Vagina (tissue), 2 donors: ENCODE measurements at places on chromosomes 1 and 21. TPM values are rescaled to one million over a fixed set of nuclear protein-coding genes. Genes with fewer than 3 reads are reported as not detected.
A peak's percentile ranks its signal among the peaks of the same experiment; 100 is the strongest.

- no peak overlapping the region for H3K27ac ChIP-seq
- no peak overlapping the region for H3K4me3 ChIP-seq
- no peaks in the 10 kb centered on the region for H3K36me3 ChIP-seq
- no peaks in the 10 kb centered on the region for H3K4me1 ChIP-seq
- DNase-seq: no peak
- no peaks in the 10 kb centered on the region for H3K27me3 ChIP-seq
Measured at GRCh38 chr1:58156124-58156468, 390.4 kb downstream of the OMA1 start.

DNA sequence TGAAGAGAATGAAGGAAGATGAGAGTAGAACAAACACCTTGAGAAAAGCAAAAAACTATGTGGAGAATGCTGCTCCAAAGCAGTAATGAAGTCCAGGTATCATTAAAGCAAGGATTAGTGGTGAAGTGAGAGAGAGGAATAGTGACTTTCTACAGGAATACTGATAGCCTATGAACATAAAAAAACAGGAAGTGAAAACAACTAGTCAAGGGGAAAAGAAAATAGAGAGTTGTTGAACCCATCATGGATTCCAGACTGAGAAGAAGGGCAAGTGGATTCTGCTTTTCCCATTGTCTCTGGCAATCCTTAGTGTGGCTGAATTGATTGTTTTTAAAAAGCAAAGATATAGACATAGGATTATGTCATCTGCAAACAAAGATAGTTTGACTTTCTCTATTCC, 119.9 kb upstream of the LHX8 start:
- no peaks in the 10 kb centered on the region for H3K4me1 ChIP-seq
- H3K27me3 ChIP-seq: no peaks in the 10 kb centered on the region
- no peak overlapping the region for H3K27ac ChIP-seq
- no peak overlapping the region for H3K4me3 ChIP-seq
- H3K36me3 ChIP-seq: no peaks in the 10 kb centered on the region

The TENT5C gene
- total RNA-seq: 4.2 TPM

DNA sequence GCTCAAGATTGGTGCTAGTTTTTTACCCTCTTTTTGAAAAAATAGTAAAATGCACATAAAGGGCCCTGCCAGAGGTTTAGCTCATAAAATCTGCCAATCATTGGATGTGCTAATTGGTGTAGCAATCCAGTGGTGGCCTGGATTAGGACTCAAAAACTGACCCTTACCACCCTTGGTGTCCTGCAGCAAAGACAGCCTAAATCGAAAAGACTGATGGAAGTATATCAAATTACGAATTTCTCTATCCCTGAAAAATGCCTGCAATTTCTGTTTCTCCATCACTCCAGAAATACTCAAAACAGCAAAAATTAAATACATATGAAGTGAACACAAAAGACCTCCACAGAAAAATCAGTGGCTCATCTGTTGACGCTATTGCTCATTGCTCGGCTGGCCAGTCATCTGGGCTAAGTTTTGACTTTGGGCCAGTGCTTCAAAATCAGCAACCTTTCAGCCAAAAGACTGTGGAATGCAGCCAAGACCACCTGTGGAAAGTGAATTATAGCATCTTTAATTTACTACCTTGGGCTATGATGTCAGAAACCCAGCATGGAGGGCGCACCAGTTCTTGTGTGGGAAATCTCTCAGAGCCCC, 30.0 kb downstream of the WLS start:
- no peak overlapping the region for H3K27ac ChIP-seq
- H3K4me1 ChIP-seq: peaks cover 63% of the 10 kb centered on the region
- no peaks in the 10 kb centered on the region for H3K36me3 ChIP-seq
- no peaks in the 10 kb centered on the region for H3K27me3 ChIP-seq

DNA sequence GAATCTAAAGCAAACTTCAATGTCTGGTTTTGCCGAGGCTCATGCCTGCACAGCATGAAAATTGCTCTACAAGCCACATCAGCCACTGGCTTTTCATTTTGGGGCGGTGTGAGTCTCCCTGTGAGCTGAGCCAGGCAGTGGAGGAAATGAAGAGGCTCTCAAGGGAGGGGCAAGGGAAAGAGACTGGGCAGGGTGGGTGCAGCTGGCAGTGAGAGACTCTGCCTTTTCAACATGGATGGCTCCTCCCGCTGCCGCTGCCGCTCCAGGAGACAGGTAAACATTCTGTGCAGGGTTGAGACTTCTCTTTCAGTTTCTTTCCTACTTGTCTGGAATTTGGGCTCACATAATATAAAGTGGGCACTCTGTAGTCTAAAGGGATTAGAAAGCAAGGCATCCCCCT, 11.3 kb upstream of the CTSE start:
- H3K36me3 ChIP-seq: no peaks in the 10 kb centered on the region
- no peak overlapping the region for H3K4me3 ChIP-seq
- peaks cover 20% of the 10 kb centered on the region for H3K4me1 ChIP-seq
- no peaks in the 10 kb centered on the region for H3K27me3 ChIP-seq

- H3K36me3 ChIP-seq: no peaks in the 10 kb centered on the region
- H3K4me1 ChIP-seq: no peaks in the 10 kb centered on the region
- no peak overlapping the region for H3K4me3 ChIP-seq
- H3K27ac ChIP-seq: no peak overlapping the region
Measured at GRCh38 chr1:157751283-157751682, 25.6 kb downstream of the FCRL2 start.

The EXTL1 gene
- 0.74 TPM for total RNA-seq

DNA sequence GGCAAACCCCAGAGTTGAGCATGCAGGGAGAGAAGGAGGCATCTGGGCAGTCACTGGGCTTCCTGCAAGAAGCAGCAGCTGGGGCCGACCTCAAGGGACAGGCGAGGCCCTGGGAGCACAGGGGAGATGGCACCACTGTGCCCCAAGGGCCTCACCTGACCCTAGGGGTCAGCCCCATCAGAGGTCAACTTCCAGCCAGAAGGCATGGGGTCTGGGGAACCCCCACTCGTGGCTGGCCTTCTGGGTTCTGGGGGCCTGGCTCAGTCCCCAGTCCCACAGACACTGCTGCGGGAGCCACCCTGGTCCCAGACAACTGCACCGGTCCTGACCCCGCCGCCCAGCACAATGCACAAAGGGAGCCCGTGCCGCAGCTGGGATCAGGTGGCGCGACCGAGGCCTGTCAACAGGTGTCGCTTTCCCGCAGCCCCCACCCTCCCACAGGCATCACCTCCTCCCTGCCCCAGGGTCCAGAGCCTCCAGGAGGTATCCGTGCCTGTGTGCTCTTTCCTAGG, 6.2 kb downstream of the WNT9A start:
- DNase-seq: no peak
- H3K4me1 ChIP-seq: peaks cover 23% of the 10 kb centered on the region
- H3K27me3 ChIP-seq: no peaks in the 10 kb centered on the region
- H3K4me3 ChIP-seq: no peak overlapping the region

- no peak overlapping the region for H3K4me3 ChIP-seq
- H3K4me1 ChIP-seq: no peaks in the 10 kb centered on the region
- DNase-seq: no peak
Measured at GRCh38 chr21:39788383-39788782, 43.4 kb downstream of the IGSF5 start.

DNA sequence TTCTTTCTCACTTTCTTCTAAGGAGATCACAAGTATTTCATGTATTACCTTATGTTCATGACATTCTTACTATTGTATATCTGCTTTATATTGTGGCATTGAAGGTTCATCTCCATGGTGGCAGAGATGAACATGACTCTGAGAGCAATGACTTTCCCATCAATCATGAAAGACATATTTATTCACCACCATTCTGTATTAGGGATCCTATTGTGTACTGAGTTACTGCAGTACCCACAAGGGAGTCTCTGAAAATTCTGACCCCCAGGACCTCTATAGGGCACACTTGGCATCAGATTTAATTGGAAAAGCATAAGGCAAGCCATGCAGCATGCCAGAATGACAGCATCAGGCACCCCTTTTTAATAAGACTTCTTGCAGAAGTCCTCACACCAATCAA, 21.9 kb upstream of the C21orf91 start:
- no peak overlapping the region for H3K4me3 ChIP-seq
- no peaks in the 10 kb centered on the region for H3K27me3 ChIP-seq
- H3K4me1 ChIP-seq: no peaks in the 10 kb centered on the region

The KCNC4 gene
- 10.1 TPM for total RNA-seq

- no peaks in the 10 kb centered on the region for H3K36me3 ChIP-seq
- no peaks in the 10 kb centered on the region for H3K4me1 ChIP-seq
- DNase-seq: no peak
Measured at GRCh38 chr21:8994640-8995511, 1526.5 kb upstream of the TPTE start.

The ASCL5 gene
- total RNA-seq: not detected

The CRP gene
- not detected for total RNA-seq

DNA sequence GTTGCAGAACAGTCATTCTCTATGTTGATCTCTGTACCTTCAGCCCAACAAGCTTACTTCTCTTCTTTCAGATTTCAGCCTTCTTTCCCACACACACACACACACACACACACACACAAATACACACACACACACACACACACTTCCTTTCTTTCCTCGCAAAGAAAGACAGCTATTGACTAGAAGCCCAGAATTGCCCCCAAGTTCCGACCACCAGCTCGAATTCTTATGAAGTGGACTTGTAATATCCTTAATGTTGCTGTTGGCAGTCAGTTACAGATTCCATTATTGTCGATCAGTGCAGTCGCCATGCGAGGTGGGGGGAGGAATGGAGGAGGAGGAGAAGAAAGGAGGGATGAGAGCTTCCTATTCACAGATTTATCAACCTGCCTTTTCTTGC, 125.5 kb downstream of the CLEC20A start:
- peaks cover 9% of the 10 kb centered on the region for H3K4me1 ChIP-seq
- H3K4me3 ChIP-seq: no peak overlapping the region
- no peaks in the 10 kb centered on the region for H3K27me3 ChIP-seq
- no peak for DNase-seq
- H3K27ac ChIP-seq: no peak overlapping the region

DNA sequence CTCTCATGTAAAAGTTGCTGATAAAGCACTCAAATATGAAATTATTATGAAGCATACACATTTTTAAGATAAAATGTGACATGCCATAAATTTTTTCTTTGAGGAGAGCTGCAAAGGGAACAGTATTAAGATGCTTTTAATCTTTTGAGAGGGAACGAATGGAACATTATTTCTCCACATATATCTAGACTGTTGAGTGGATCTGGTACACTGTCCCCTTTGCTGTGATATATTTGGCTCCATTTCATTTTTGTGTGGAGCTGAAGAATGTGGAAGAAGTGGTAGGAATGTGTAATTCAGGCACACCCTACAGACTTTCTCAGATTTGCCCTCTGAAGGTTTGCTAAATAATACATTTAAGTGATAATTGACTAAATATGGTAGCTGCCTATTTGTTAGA, 31.7 kb downstream of the PGM1 start:
- no peak for DNase-seq
- peaks cover 12% of the 10 kb centered on the region for H3K4me1 ChIP-seq
- H3K27ac ChIP-seq: no peak overlapping the region
- no peak overlapping the region for H3K4me3 ChIP-seq

The KPRP gene
- 1.2 TPM for total RNA-seq

- DNase-seq: no peak
- no peaks in the 10 kb centered on the region for H3K4me1 ChIP-seq
- no peaks in the 10 kb centered on the region for H3K27me3 ChIP-seq
- H3K27ac ChIP-seq: no peak overlapping the region
- H3K4me3 ChIP-seq: no peak overlapping the region
- peaks cover 64% of the 10 kb centered on the region for H3K36me3 ChIP-seq
Measured at GRCh38 chr1:44314452-44314851, 40.6 kb downstream of the ERI3 start.

The OR2L5 gene
- not detected for total RNA-seq

The LRRC53 gene
- total RNA-seq: not detected

- no peak overlapping the region for H3K27ac ChIP-seq
- peaks cover 9% of the 10 kb centered on the region for H3K4me1 ChIP-seq
- DNase-seq: no peak
Measured at GRCh38 chr1:239993366-239993765, 98.3 kb upstream of the FMN2 start.

- no peaks in the 10 kb centered on the region for H3K27me3 ChIP-seq
- no peak overlapping the region for H3K27ac ChIP-seq
- DNase-seq: no peak
- H3K4me3 ChIP-seq: no peak overlapping the region
Measured at GRCh38 chr1:210940081-210940617, 193.8 kb downstream of the KCNH1 start.

- no peaks in the 10 kb centered on the region for H3K36me3 ChIP-seq
- no peak for DNase-seq
- no peaks in the 10 kb centered on the region for H3K4me1 ChIP-seq
- no peaks in the 10 kb centered on the region for H3K27me3 ChIP-seq
- H3K4me3 ChIP-seq: no peak overlapping the region
- H3K27ac ChIP-seq: no peak overlapping the region
Measured at GRCh38 chr1:62117018-62117750, 77.5 kb upstream of the L1TD1 start.

The AK5 gene
- 6.9 TPM for total RNA-seq

The CDK18 gene
- total RNA-seq: 27.0 TPM

- peaks cover 53% of the 10 kb centered on the region for H3K4me1 ChIP-seq
- H3K27ac ChIP-seq: peak overlapping the region; percentile 53
- no peak for DNase-seq
Measured at GRCh38 chr1:150619576-150620509, 9.6 kb downstream of the ENSA start.

The RIPPLY3 gene
- not detected for total RNA-seq

GRCh38 chr1:232183802-232184201, 446.1 kb downstream of the SIPA1L2 start:
- H3K36me3 ChIP-seq: no peaks in the 10 kb centered on the region
- no peaks in the 10 kb centered on the region for H3K4me1 ChIP-seq
- H3K27me3 ChIP-seq: no peaks in the 10 kb centered on the region
- H3K4me3 ChIP-seq: no peak overlapping the region

DNA sequence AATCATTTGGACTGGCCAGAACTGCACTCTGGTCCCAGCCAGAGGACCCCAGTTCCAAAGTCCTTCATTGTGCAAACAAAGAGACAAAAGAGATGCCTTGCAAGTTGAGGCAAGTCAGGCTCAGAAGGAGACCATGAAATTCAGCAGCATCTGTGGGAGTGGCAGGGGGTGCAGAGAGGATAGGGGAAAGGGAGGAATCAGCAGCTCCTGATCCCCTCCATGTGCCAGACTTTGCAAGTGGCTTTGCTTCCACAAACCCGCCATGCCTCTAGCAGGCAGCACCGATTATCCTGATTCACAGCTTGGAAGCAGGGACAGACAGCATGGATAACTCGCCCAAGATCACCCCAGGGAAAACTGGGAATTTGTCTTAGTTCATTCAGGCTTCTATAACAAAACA, 2.1 kb upstream of the CAPN9 start:
- no peak overlapping the region for H3K27ac ChIP-seq
- no peak for DNase-seq
- no peaks in the 10 kb centered on the region for H3K4me1 ChIP-seq
- no peak overlapping the region for H3K4me3 ChIP-seq
